ENCODE measurements at places on chromosomes 7 and 10.

- DNase-seq = no peak
These were observed 192.4 kb downstream of the SDK1 start for GRCh38 chr7:3493499-3493898.

DNA sequence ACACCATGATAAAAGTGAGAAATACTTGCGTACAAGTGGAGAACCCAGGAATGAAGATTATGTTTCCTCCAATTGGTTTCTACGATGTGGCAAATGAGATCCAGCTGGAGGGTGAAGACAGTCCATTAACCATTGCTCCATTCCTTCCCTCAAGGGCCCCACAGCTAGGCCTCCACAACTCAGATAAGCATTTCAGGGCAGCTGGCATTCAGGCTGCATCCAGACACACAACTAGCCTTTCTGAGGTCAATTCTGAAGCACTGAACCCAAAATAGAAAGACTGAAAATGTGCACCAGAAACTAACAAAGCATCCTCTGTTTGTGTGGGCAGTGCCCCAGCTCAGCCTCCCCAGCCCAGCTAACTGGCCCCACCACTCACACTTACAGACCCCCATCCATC, 94.8 kb downstream of the GSAP start:
- DNase-seq = no peak

GRCh38 chr7:46387646-46388045, 466.6 kb upstream of the IGFBP3 start:
- no peak for DNase-seq

GRCh38 chr7:105734233-105734632, 142.2 kb downstream of the ATXN7L1 start:
- DNase-seq = no peak

DNA sequence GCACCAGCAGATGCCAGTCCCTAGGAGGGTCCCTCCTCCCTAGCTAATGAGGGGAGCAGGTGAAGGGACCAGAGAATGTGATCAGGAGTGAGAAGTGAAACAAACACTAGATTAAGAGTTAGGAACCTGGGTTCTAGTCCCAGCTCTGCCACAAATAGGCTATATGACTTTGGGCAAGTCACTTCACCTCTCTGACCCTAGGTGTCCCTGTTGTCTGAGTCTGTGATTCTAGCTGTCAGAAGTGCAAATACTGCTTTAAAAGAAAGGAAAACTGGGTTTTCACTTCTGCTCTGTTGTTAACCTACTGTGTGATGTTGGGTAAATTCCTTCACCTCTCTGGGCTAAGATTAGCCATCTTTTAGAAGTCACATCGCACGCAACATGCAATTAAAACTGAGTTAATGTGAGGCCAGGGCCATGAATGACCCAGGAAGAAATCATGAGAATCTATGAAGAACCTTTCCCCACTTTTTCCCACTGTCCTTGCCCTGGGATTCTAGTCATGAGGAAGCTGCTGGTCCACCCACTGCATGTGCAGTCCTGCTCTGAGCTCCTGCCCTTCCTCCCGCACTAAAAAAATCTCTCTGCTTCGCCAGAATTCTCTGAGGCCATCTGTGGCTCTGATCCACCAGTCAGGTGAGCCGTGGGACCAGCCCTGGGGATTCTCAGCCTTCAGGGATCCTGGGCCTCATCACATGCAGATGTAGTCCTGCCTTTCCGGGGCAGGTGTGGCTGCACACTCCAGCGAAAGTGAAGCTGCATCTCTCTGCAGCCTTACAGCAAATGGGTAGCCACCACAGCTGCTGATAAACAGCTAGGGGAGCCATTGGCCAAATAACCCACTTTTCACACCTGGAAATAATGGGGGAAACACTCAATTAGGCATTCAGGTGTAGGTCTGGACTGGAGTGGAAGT, 181.7 kb downstream of the PLXNA4 start:
- no peak for DNase-seq

DNA sequence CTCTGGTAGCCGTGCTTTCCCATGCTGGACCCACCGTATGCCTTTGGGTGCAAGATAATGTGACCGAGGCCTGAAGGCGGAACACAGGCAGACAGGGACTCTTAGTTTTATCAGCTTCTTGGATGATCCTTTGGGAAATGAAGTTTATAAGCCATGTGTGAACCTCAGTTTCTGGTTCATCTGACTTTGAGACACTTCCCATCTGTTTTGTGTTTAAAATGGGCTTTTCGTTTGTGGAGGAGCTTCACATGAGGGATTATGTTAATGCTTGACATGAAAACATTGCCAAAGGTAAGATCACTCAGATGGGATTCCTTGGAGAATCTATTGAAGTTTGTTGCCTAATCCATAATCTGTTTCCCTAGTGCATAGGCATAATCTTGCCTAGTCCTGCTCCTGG, 249.8 kb upstream of the LYZL1 start:
- no peak for DNase-seq

DNA sequence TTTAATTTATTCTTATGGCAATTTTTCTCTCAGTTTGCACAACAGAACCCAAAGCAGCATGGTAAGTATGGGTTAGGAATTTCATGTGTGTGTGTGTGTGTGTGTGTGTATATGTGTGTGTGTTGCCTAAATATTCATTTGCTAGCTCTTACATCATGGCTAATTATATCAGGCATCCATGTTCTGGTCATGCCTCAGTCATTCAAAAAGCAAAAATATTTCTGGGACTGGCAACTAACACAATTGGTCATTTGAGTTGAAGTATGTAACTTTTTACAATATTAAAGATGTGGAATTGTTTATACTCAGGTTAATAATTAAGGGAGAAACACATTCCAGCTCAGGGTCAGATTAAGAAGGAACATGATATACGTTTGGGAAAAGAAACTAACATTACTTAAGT, 67.6 kb upstream of the PHYHIPL start:
- DNase-seq = no peak

- DNase-seq = no peak
These were observed 438 bp downstream of the LSMEM1 start for GRCh38 chr7:112481121-112481736.

DNA sequence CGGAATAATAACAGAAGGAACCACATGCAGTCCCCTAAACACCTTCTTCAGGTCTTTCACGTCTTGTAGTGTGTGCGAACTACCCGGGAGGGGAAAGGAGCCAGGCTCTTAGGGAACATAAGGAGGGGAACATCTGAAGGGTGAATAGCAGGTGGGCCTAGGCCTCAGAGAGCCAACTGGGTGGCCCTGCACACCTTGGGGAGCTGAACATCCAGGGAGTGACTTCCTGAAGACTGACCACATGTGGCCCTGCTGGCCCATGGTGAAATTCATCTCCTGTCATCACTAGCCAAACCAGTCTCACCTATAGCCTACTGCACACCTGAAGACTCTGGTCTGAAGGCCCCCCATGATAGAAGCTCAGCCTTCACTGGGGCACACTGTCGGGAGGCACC, 5.6 kb downstream of the CALML3 start:
- peak; percentile 64 for DNase-seq

- DNase-seq = no peak
These were observed 71.2 kb downstream of the MINPP1 start for GRCh38 chr10:87575851-87576250.

GRCh38 chr7:129948877-129949291, 3.9 kb downstream of the UBE2H start:
- DNase-seq = peak; percentile 94

- no peak for DNase-seq
These were observed 19.8 kb upstream of the KDM7A start for GRCh38 chr7:140196361-140197217.

DNA sequence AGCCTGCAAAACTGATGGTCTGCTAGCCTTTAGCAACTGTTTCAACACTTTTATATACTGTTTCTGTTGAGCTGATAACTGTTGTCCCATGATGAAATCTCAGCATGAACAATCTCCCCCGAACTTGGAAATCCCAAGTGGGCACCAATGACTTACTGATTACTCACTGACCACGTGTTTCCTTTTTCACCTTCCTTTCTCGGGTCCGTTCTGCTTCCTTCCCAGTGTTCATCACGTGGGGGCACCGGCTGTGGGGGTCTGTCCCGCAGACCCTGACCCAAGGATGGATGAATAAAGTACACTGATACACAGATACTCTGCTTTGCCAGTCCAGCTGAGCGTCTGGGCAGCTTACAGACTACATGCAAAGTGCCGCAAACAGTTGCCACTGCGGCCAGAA, 39.0 kb upstream of the RASGEF1A start:
- no peak for DNase-seq

DNA sequence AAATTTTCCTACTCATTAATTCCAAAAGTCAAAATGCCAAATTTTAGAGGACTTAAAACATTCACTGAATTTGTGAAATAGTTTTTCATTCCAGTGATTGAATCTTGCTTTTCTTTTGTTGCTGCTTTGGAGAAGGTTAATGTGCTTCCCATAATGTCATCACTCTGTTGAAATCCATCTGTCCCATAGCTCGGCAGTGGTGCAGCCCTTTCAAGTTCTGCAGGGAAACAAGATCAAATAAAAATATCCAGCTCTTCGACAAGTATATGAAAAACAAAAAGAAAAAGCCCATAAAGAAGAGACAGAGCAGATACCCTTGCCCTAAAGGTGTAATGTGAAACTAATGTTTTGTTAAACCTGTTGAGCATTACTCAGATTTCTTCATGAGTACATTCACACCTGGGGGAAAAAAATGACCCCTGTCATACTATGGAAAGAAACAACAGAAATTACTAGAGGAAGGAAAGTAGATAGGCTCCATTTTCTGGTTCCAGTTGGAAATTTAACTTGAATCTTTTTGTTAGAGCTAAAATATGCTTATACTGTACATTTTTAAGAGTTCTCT, 35.1 kb downstream of the AGR3 start:
- DNase-seq = no peak

- DNase-seq = no peak
These were observed 16.8 kb upstream of the ABCB5 start for GRCh38 chr7:20598459-20599309.

DNA sequence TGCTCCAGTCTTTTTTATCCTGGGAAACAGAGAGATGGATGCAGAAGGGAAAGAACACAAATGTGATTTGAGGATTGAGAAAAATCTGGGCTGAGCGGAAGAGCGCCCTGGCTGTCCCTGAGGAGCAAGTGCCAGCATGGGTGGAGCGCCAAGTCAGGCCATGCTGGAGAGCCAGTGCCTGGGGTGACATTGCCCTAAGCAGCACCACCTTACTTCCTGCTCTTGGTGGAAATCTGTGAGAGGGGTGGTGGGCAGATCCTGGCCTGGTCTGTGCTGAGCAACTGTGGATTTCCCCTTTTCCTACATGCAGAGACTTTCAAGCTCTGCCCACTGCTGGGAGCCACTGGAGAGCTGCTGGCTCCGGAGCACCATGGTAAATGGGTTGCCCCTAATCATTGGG, 36.9 kb downstream of the DDIT4 start:
- DNase-seq = no peak
